CD4-positive, alpha-beta T cell treated with Interleukin-15 for 1 hour (primary cell): ENCODE measurements at places on chromosomes 3 and 15.
A peak's percentile ranks its signal among the peaks of the same experiment; 100 is the strongest.

GRCh38 chr15:91368611-91369010 lies 268.6 kb downstream of the SV2B start:
- no peak for DNase-seq

DNA sequence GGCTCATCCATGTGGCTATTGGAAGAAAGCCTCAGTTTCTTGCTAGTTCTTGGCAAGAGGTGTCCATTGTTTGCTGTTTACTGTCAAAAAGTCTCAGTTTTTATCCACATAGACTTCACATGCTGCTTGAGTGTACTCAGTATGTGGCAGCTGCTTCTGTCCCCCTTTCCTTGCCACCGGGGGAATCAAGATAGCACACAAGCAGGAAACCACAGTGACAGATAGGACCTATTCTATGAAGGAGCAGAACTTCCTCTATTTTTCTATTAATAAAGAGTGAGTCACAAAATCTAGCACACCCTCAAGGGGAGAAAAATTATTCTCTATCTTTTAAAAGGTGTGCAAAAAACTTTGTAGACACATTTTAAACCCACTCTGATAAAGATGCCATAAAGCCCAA lies 121.4 kb upstream of the GMNC start:
- DNase-seq, result no peak

GRCh38 chr15:30791239-30792175 lies 112.2 kb upstream of the FAN1 start:
- no peak for DNase-seq

DNA sequence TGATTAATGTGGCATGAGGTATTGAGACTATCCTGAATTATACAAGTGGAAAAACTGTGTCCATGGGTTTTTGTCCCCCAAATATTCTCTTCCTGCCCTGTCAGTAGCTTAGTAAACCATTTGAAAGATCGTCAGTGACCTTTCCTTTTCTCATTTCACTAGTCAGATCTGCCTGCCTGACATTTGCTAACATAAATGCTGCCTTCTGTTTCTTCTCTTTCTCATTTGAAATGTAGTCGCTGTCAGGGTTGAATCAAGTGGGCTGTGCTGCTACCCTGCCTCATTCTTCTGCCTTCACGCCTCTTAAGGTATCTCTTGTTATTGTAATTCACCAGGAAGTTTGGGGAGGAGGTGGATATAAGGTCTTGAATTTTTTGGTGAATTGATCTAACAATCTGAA lies 67.5 kb downstream of the LRCH3 start:
- DNase-seq, result no peak

- no peak for DNase-seq
Measured at GRCh38 chr3:23691357-23691895, 114.3 kb upstream of the UBE2E1 start.

GRCh38 chr3:39638301-39638700 lies 170.8 kb downstream of the MOBP start:
- no peak for DNase-seq

DNA sequence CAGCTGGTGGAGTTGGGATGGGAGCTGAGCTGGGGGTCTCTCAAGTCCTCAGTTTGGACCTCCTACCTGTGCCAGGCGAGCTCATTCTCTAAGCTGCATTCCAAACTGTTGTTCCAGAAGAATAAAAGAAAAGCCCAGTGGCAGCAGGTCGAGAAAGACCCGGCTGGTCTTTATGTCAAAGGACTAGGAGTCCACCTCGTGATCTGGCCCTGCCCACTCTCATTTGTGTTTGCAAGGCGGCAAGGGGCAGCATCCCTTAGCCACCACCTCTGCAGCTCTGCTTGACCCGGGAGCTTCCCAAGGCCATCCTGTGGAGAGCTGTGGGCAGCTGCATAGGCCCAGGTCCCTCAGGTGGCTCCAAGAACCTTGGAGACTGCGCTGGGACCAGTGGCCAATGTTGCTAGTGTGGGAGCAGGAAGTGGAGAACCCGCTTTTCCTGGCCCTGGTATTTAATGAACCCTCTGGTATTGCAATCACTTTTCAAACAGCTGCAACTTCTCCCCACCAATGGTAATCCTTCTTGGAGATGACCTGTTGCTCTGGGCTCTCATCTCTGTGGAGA lies 30.9 kb downstream of the KY start:
- no peak for DNase-seq

DNA sequence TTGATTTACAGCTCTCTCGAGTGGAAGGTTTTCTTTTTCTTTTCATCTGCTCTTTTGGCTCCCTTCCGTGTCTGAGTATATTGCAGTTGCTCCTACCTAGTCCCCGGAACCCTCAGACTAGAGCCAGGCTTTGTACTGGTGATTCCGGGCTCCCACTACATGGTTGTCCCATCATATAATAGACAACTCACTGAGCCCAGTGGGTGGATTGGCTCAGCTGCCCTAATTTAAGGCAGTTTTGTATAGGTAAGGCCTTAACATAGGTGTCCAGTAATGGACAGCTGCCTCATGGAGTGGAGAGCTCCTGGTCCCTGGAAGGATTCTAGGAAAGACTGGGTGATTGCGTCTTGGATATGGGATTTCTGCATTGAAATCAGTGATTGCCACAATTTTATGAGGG lies 58.0 kb downstream of the KY start:
- no peak for DNase-seq

DNA sequence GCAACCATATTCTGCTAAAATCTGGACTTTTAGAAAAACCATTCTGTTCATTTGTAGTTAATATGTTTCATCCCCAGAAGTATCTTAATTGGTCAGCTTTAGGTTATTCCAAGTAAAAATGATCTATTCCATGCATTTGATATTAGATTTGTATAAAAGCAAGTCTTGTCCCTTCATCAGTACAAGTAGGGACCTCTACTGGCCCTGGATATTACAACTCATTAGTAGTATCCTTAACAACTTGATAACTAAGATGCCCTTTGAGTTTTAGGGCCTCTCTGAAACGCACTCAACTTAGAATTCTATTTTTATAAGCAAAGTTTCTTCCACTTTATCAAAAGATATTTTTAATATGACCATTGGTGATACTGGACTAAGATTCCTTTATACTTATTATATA lies 25.3 kb upstream of the SELENOT start:
- no peak for DNase-seq

DNA sequence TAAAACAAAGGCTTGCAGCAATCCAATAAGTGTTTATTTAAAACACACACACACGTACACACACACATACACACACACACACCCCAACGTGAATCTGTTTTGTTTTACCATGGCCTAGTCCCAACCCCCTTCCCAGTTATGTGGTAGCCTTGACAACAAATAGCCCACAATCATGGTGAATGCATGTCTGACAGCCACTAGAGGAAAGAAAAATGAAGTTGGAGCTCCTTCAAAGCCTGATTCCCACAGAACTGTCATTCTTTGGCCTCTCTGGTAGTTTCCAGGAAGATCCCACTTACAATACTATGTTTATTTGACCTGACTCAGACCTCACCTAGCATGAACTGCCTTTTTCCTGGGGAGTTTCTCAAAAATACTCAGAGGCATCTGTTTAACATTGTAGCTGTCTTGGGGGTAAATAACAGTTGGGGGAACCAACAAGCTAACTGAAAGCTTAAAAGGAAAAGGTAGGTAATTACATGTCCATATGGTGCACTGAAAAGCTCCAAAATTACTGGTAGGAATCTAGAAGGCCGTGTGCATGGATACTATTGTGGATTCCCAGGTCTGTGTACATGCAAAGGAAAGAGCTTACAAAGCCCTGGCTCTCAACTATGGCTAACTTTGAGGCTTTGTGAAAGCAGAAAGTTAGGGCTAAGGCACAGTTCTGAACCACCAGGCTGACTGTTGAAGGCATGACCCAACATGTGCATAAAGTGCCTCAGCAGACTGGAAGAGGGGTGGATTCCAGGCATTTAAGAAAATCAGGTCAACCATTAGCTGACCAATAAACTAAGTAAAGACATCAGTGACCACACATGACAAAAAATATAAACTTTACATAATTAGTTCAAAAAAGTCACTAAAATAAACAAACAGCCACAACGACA lies 65.3 kb downstream of the FAIM start:
- DNase-seq, result no peak

GRCh38 chr3:13015286-13016082 lies 57.7 kb downstream of the IQSEC1 start:
- peak; percentile 88 for DNase-seq

DNA sequence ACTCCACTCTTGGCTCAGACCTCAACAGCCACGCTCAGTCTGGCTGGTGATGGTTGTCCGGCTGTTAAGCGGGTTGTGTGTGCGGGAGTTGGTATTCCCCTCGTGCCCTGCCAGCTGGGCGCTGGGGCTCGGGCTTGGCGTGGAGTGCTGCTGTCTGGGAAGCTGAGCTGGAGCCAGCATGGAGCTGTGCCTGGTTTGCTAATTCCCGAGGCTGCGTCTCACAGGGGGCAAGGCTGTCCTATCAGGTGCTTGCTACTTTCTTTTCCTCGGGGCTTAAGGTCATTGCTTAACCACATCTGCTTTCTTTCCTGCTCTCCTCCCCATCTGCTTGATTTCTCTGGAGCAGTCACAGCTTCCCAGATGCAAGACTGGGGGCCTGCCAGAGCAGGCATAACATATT lies 29.9 kb downstream of the PDIA5 start:
- DNase-seq, result no peak

DNA sequence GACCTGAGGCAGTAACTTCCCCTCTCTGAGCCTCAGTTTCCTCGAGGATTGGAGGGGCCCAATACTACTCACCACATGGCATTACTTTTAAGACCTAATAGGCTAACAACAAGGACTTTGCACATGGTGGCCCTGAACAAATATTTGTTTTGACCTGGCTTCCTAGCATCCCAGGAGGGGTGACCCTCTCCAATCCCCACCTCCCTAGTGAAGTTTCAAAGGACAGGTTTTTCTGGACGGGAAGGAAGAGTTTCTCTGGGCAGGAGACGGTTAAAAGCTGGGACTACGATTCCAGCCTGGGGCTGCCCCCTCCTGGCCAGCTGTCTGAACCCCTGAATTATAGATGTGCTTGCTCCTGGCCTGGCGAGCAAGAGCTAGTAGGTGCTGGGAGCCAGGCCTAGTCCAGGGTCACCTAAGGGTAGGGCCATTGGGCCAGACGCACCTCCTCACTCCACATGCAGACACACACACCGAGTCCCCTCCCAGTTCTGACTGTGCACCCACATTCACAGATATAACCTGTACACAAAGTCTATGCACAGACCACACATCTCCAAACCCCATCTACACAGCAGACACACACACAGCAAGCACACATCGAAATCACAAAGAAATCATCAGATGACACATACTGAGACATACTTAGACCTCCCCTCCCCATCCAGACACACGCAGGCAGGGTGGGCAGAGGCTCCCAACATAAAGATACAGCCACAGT lies 2.7 kb upstream of the ISL2 start:
- DNase-seq, result no peak

DNA sequence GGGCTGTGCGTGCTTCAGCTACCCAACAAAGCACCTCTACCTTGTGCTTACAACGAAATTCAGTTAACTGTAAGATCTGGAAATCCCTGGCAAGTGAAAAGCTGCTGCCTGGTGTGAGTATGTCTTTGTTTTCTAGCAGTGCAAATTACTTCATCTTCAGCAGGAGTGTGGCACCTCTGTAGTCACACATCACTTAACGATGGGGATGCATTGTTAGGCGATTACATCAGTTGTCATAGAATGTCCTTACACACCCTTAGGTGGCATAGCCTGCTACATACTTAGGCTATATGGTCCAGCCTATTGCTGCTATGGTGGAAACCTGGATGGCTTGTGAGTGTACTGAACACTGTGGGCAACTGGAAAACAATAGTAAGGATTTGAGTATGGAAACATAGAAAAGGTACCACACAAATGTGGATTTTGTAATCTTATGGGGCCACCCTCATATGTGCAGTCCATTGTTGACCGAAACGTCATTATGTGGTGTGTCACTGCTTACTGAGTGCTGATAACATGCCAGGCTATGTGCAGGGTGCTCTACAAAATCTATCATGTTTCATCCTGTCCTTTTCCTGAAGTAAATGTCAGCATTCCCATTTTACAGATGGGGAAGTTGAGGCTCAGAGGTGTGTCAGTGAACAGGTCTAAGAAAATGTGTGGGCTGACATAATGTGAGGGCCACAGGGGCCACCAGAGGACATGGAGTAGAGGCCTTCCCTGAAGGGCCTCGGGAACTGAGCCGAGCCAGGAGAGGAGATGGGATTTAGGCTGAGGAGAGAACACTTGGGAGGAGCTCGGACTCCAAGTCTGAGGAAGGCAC lies 173.5 kb downstream of the VGLL4 start:
- no peak for DNase-seq

GRCh38 chr15:64828985-64829384 lies 3.5 kb upstream of the PIF1 start:
- no peak for DNase-seq

GRCh38 chr3:152556731-152557254 lies 278.1 kb upstream of the P2RY1 start:
- no peak for DNase-seq

DNA sequence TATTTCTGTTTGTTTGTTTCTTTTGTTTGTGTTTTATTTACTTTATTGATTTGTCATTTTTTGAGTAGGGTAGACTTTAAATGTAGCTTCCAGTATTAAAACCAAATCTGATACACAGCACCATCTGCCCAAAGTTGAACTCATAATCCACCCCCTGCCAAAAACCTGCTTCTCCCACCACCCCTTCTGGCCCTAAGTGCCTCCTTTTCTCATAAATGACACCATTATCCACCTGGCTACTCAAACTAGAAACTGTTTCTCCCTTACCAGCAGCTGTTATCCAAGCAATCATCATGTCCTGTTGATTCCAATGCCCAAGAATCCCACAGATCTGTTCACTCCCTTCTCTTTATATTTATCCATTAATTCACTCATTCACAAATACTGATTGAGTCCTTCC lies 21.8 kb upstream of the PTX3 start:
- DNase-seq, result no peak

- DNase-seq, result no peak
Measured at GRCh38 chr3:9732740-9733115, 1.2 kb downstream of the BRPF1 start.

DNA sequence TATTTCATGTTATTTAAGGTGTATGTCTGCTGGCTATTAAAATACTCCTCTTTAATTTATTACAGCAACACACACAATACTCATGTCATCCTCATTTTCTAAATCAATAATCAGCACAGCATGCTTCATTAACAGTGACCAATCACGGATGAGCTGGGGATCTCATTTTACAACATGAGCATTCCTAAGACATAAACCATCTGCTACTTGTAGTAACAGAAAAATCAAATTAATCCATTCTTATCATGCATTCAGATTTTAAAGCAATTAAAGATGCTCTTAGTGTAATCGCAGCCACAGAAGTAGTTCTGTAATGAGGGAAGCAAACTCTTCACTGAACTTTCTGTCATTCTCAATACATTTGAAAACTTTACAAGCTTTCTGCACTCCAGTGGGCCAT lies 191.1 kb downstream of the TBC1D5 start:
- no peak for DNase-seq
